ENCODE measurements at places on chromosomes 7 and 10.

DNA sequence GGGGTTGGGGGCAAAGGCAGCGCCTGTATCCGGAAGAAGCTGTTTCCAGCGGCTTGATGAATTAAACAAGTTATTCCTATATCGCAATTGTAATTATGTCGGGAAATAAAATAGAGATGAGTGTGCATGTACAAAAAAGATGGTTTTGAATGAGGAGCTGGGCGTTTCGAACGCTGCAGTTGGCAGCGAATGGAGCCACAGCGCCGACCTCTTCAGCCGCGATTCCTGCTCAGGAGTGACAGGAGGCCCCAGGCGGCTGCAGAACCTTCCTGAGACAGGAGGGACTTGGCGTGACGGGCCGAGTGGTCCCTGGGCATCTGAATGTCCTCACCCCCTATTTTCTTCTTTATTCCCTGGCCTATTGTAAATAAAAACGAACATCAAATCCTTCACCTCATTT is 184.9 kb downstream of the DNAJB6 start:
- DNase-seq, result no peak

- no peak for DNase-seq
These were observed at the start of gene PAPOLB for GRCh38 chr7:4861673-4862072. PAPOLB (minus strand) TSS chr7:4862030; CDS start chr7:4861810, 220 bp downstream.

GRCh38 chr7:134512271-134512670 is 15.1 kb upstream of the AKR1B10 start:
- DNase-seq, result no peak

DNA sequence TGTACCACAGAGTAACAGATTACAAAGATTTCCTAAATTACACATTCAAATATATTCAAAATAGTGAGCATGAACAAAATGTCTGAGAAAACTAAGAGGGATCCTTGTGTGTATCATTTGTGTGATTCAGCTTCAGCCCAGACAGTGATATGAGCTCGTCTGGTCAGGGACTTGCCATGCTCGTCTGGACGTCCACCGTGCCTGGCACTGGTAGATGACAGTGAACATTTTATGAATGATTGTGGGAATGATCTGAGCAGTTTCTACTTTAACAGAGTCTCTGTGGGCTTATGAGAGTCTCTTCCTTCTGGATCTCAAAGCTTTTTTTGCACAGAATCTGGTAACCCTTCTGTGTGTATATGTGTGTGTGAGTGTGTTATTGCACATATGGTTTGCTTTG is 34.2 kb upstream of the ANKRD2 start:
- DNase-seq, result no peak

DNA sequence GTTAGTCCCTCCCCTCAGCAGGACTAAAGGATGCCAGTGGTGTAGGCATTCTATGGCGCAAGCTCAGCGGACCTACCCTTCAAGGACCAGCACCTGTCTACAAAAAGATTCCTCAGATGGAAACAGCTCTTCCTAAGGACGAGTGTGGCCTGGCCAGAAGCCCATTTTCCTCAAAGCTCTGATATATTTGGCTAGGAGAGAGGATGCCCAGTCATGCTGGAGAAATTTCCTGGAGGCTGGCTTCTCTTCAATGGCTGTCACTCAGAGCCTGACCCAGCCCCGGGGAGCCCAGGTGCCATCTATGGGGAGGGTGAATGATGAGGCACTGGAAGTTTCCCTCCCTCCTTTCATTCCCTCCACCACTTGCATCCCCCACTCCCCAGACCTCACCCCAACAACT is 111.5 kb downstream of the PLXNA4 start:
- DNase-seq, result no peak

DNA sequence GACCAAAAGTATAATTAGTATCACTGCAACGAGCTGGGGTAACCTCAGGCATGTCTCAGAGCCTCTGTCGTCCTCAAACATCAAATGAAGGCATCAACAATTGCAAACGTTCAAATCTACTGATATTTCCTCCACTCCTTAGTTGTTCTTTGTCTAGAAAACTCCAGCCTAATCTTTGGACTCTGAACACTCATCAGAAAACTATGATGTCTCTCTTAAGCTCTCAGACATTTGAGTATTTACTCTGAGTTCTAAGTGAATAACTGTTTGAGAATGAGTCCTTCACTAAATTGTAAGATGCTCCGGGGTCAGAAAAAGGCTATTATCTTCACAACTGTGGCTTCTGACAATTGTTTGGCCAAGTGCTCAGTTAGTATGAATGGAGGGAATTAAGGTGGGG is 536.4 kb downstream of the NRG3 start:
- DNase-seq, result no peak

DNA sequence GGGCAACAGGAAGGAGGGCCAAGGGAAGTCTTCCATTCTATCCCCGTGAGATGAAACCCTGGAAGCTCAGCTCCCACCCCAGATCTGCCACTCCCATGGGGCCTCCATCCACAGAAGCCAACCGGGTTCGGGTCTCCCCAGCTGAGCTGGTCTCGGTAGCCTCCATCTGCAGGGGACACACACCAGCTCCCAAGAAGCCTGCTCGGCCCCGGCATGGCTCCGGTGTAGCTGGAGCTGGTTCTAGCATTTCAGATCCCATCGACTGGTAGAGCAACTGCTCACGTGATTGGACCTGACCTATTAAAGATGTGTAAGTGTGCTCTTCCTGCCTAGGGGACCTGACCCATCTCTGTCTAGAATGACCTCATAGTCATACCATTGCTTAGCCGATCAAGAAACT is 138.0 kb downstream of the PRKAG2 start:
- no peak for DNase-seq

GRCh38 chr10:77321838-77322237 is 315.8 kb downstream of the KCNMA1 start:
- DNase-seq, result no peak

GRCh38 chr7:20895563-20895962 is 108.9 kb upstream of the SP8 start:
- peak; percentile 2 for DNase-seq

DNA sequence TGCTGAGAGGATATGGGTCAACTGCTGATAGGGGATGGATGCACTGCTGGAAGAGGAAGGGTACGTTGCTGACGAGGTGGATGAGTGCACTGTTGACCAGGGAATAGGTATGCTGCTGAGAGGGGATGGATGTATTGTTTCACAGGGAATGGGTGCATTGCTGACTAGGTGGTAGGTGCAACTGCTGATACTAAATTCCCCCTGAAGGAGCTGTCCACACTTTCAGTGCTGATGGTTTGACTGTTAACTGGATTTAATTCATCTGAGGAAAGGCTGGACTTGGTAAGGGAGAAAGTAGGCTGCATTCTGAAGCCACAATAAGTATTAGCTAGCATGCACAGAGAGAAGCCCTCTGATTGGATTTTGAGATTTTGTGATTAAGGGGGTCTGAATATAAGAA is 1196.8 kb upstream of the PHF14 start:
- DNase-seq, result no peak

GRCh38 chr7:11188529-11189310 is 215.0 kb downstream of the PHF14 start:
- DNase-seq, result no peak

GRCh38 chr7:101632641-101633040 is 3.5 kb upstream of the MYL10 start:
- no peak for DNase-seq

DNA sequence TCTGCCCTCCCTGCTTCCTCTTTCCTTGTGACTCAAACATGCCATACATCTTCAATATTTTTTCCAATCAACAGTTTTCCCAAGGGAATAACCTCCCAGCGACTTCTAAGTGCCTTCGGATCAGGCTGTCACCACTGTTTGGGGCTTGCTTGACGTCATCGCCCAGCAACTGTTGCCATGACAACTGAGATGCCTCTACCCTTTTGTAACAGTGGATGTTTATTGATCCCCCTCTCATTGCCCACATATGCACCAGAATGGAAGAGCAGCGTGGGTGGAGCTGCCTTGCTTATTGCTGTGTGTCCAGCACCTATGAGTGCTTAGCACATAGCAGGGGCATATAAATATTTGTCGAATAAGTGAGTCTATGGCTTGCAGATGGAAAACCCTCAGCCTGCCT is 14.4 kb downstream of the FFAR4 start:
- DNase-seq, result no peak

- DNase-seq, result no peak
These were observed 43.4 kb upstream of the PDLIM1 start for GRCh38 chr10:95333997-95334804.

DNA sequence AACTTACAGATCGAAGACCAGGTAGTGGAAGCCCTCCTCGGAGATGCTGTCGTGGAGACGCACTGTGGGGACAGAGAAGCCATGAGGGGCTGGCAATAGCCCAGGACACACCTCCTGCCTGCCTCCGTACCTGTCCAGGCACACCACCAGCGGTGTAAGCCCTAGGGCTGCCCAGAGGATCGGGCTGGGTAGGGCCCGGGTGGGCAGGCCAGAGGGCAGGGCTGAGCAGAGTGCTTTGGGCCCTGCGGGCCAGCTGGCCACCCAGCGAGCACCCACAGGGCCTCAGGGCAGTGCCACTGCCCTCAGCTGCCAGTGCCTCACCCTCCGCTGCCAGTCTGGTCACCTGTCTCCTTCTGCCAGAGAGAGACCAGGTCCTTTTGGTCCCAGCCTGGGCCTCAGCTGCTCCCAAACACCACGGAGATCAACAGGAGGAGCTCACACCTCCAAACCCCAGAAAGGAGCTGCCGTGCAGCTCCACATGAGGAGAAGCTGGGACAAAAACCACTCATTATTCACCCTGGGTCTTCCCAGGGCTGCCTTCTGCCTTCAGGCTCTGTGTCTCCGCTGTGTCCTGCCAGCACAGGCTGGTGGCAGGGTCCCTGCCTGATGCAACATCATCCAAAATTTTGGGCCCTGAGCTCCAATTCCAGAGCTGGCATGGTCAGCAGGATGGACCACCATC is 58.2 kb downstream of the YKT6 start:
- DNase-seq, result no peak

DNA sequence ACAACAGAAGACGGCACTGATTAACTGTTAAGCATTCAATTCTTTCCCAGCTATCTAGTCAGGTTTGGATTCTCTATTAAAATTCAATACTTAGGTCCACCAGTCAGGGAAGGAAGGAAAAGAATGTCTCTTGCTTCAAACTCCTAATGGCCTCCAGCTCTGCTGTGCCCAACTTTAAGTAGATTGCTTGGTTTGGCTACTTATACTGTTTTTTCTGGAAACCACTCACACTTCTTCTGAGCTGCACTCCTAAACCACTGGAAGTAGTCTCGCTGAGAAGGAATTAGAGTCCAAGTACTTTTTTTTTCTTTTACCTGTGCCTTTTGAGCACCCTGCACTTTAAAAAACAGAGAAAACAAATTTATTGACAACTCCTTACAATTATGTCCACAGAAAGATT is 26.7 kb upstream of the COL1A2 start:
- DNase-seq, result no peak
